Glomerular endothelial cell (primary cell): ENCODE measurements at places on chromosomes 2 and 18. TPM values are rescaled to one million over a fixed set of nuclear protein-coding genes. Genes with fewer than 3 reads are reported as not detected.

- DNase-seq, result no peak
Observed at GRCh38 chr2:118309946-118310680, 221.8 kb downstream of the INSIG2 start.

DNA sequence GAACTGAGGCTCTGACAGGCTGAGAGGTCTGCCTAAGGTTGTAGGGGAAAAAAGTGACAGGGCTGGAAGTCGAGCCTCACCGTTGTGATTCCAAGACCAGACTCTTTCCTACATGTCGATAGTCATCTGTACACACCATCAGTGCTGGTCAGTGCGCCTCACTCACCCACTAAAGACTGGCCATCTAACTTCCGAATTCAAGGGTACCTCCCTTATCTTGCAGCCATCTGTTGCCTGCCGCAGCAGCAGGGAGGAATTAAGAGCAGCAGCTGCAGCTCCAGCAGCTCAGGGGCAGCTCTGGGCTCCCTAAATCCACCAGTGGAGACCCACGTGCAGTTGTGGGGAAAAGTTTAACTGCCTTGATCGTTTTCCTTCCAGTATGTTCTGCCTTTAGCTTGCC is 32.6 kb upstream of the GPR39 start:
- no peak for DNase-seq

- no peak for DNase-seq
Observed at GRCh38 chr18:75247611-75248421, 37.2 kb downstream of the TSHZ1 start.

- no peak for DNase-seq
Observed at GRCh38 chr2:173359231-173359630, 4.6 kb downstream of the CDCA7 start.

GRCh38 chr2:46960618-46961017 is 45.0 kb upstream of the MCFD2 start:
- DNase-seq, result no peak

DNA sequence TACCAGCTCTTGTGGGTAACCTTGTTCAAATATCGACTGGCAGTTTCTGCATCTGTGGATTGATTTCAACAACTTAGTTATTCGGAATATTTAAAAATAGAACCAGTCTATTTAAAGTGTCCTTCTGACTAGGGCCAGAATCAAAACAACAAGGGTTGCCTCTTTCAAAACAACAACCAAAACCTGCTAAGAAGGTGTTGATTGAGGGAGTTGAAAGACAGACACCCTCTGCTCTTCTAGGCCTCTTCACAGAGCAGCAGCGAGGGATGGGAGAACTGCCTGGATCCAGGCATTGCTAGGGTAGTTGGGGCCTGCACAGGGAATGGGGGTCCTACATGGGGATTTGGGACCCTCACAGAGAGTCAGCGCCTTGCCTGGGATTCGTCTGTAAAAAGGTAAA is 19.8 kb downstream of the TTR start:
- DNase-seq, result no peak

RGPD3 gene
- 0.05 and 0.29 TPM in 2 replicates for total RNA-seq

HOXD9 gene
- 4.7 and 7.6 TPM in 2 replicates for total RNA-seq
